ENCODE measurements at places on chromosomes 1 and 21.

DNA sequence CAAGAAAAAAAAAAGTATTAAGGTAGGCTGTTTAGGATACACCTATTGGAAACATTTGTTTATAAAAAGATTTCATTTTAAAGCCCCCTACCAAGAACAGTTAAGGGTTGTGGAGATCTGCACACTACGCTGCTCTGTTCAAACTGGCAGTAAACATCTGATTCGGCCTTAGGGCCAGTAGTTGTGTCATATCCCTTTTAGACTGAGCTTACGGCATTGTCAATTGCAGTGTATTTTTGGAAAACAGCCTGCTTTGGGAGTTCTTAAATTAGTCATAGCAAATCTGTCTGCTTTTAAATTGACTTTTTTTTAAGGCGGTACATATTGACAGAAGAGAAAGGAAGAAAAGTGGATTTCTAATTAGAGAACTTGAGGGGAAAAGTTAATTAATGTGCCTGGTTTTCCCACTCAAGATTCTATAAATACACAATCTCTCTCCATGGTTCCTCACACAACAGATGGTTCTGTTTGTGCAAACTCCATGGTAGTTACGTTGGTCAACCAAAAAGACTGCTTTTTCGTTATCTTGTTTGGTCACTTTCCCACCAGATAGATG is 1.7 kb upstream of the ELK4 start:
- no peak for DNase-seq

GRCh38 chr1:87521452-87521851 is 192.8 kb downstream of the LMO4 start:
- no peak for DNase-seq

DNA sequence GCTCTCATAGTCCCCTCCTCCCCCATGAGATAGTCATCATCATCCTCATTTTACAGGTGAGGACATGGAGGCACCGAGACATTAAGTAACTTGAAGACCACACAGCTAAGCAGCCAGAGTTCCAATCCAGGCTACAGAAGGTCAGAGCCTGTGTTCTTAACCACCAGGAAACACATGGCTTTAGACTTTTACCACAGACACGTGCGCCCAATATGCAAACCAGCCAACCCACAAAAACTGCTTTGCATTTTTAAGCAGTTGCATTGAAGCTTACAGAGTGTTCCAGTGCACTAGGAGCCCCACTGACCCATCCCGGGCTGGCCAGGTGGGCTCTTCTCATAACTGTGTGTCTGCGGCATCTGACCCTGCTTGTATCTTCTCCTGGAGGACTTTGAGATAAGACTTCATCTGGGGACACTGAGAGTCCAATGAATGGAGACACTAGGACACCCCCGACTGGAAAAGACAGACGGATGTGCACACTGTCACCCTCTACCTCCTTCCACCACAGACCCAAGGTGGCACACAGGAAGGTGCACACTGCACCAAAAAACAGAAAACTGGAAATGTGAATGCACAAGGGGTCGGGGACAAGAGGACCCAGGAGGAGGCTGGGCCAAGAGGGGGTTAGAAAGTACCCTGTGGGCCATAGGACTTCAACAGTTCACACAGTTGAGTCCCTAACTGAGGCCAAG is 56.4 kb downstream of the ETS2 start:
- DNase-seq, result no peak

- no peak for DNase-seq
Observed at GRCh38 chr21:38716942-38717341, 88.8 kb upstream of the ETS2 start.

DNA sequence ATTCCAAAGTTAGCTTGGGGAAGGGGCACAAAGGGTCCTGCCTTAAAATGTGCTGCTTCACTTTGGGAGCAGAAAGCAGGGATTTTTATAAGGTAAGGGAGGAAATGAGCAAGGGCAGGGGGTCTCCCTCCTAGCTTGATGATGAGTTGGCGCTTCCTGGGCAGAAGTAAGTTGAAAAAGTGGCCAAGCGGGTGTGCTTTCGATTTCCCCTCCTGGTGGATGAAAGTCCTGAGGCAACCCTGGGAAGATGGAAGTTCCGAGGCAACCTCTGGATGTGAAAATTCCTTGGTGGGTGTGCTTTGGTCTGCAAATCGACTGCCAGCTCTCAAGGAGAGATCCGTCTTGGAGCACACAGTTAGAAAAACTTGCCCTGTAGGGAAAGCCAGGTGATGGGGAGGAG is 41.7 kb upstream of the CD2 start:
- no peak for DNase-seq

DNA sequence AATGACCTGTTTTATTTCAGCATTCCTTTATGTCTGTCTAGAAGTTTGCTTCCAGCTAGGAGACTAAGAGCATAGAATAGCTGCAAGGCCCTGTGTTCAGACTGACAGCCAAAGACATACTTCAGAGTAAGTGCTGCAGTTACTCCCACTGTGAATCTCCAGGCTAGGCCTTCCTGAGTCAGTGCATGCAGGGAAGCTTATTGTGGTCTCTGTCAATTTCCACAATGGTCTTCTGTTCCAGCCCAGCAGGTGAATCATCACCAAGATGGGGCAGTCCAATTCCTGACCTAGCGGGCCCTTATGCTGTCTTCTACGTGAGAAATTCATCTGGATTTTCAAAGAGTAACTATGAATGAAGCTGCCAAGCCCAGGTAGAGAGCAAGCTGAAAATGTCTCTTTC is 146.3 kb upstream of the C8B start:
- no peak for DNase-seq
